ENCODE measurements at places on chromosomes 7 and 10.

DNA sequence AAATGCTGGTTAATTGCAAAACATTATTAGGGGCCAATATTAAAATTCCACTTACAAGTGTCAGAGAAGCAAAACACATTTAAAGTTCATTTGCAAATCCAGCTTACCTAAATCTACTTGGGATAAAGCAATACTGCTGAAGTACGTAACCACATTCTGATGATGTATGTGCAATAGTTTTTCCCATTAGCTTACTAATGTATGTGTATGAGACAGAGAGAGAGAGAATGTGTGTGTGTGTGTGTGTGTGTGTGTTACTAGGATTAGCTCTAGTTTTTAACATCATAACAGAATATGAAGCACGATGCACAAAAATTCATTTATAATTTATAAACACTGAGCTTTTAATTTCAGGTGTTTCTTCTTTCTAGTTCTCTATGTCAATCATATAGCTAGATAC, 1074.2 kb upstream of the C7orf33 start:
- DNase-seq: no peak

DNA sequence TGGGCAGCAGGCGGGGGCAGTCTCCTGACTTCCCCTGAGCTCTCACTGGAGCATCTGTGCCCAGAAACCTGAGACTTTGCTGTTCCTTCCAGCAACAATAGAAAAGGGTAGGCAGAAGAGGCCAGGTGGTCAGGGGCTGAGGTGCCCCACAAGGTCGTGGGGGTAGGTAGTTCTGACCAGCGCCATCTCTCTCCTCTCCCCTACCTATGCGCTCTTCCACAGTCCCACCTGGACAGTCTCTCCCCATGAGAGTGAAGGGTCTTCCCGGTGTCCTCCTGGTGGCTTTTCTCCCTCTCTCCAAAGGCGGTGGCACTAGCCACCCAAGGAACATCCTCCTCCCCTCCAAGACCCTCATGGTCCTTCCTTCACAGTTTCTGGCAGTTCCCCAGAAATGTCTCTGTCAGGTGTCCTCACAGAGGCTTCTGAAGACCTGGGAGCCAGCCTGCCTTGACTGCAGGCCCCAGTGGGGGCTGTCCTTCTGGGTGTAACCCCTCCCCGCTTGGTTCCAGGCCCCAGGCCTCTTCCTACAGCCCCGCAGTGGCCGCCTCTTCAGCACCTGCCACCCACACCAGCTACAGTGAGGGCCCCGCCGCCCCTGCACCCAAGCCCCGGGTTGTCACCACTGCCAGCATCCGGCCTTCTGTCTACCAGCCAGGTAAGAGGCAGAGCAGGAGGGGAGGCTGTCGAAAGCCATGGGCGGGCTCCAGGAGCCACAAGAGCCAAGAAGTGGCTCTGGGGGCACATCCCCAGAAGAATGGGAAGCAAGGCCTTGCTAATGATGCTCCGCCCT, 41.3 kb downstream of the LDB3 start:
- DNase-seq: no peak

DNA sequence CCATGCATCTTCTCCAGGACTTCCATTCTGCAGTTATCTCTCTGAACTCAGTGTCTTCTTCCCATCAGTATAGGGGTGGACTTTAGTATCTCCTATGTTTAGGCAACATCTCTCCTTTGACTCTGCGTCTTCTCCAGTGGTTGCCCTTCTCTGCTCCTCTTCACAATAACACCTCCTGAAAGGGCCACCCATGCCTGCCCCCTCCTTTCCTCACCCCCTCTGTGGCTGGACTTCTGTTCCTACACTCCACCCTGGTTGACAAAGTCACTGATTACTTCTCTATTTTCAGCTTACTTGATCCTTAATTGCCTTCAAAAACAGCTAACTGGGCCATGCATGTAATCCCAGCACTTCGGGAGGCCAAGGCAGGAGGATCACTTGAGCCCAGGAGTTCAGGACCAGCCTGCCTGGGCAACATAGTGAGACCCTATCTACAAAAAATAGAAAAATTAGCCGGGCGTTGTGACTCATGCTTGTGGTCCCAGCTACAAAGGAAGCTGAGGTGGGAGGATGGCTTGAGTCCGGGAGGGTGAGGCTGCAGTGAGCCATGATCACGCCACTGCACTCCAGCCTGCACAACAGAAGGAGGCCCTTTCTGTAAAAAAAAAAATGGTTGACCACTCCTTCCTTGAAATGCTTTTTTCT, 13.7 kb downstream of the SRGN start:
- no peak for DNase-seq

- DNase-seq: no peak
Observed at GRCh38 chr10:103547391-103547946, 54.0 kb downstream of the NEURL1 start.

DNA sequence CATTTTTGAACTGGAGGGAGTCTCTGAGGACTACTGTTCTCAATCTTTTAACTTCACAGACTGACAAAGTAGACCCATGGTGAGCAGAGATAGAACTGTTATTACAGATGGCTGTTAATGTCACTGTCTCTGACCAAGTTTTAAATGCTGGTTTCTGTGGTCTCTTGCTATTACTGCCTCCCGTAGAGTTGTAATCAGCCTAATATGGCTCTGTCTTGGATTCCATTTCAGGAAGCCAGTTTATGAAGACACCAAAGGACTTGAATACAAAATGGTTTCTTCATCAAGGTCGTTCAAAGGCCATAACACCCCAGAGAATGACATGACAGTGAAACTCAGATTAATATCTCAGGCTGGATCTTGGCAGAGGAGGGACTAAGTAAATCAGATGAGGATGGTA, 3.9 kb downstream of the SFRP4 start:
- DNase-seq: no peak

GRCh38 chr10:44386546-44387052, 1.7 kb upstream of the CXCL12 start:
- DNase-seq: peak; percentile 47

DNA sequence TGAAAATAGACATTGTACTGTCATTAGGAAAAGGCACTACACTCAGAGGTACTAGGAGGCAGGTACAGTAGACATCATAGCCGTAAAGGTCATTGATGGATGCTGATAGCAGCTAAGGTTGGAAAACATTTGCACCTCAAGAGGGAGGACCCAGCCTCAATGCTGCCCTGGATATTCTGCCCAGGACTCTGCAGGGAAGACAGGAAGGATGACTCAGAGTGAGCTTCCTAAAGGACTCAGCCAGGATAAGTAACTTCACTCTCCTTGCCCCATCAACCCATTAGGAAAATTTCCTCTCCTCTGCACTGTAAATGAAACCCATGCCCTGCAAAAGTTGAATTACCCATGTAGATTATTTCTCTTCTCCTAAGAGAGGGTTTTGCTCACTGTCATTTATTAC, 617.9 kb upstream of the MKI67 start:
- DNase-seq: no peak

DNA sequence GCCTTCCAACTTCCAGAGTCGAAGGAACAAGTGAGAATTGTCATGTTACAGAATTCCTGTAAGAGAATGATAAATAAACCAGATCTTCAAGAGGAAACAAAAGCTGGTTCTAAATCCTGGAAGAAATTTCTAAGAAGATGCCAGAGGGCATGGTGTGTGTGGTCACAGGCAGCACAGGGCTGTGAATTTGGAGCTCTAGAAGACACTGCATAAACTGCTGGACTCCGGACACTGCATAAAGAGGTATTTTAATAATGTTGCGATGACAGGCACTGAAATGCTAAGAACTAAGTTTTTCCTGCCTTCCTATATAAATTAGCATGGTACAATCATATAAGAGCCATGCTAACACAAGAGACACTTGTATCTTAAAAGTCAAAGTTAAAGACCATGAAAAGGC, 86.0 kb downstream of the LARP4B start:
- no peak for DNase-seq

DNA sequence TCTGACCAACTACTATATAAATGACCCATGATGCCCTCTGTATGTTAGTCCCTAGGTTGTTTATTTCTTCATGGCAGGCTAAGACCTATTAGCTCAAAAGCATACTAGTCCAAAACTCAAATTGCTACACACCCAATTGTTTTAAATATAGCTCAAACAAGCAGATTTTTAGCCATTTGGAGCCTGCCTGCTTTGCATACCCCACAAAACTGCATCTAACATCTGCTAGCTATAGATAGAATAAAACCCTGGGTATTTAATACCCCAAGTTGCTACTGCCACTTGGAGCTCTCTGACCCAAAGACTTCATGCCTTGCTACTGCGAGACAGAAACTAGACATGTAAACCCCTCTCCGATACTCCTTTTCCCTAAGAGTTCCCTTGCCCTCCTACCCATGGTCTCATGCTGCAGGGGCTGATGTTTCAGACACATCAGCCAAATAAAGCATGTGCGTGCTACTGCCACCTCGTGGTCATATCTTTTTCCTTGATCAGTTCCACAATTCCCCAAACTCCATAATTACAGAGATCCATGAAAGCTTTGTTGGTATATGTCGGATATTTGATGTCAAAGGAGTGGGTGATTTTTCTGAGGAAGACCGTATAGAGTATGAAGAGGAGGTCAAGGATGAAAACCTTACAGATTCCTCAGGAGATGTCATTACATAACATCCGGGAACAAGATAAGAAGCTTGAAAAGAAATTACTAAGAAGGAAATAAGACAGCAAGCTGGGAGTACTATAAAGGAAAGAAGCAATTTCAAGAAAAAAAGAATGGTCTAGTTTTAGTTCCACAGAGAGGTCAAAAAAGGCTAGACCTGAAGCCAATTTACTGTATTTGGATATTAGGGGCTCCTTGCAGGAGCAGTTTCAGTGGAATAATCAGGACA, 386.6 kb downstream of the SH2D4B start:
- DNase-seq: peak; percentile 30

DNA sequence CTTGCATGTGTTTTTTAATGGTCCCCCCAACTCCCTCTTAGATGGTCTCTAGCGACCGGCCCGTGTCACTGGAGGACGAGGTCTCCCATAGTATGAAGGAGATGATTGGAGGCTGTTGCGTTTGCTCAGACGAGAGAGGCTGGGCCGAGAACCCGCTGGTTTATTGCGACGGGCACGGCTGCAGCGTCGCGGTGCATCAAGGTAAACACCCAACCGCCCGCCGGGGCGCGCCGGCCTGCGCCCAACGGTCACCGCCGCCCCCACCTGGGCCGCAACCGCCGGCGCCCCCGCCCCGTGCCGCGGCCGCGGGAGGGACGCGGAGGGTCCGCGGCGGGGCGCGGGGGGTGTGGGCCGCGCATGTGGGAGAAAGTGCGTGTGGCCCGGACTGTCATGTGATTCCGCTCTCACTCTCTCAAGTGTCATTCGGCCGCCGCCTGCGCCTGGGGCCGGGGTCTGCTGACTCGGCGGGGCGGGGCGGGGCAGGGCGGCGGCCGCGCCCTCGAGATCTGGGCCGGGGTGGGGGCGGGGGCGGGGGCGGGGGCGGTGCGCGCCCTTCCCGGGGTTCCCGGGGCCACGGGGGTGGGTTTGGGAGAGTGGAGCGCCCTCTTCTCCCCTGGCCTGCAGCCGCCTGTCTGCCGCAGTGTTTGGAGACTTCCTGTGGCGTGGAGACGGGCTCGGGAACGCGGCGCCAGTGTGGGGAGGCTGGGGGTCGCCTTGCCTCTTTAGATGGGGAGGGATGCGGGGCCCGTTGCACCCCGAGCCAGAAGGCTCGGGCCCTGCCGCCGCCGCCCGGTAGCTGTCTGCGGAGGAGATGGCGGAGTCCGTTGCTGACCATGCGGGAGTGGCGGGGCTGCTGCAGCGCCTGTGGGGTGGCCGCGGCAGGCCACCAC, 817 bp downstream of the MLLT10 start:
- DNase-seq: peak; percentile 69

DNA sequence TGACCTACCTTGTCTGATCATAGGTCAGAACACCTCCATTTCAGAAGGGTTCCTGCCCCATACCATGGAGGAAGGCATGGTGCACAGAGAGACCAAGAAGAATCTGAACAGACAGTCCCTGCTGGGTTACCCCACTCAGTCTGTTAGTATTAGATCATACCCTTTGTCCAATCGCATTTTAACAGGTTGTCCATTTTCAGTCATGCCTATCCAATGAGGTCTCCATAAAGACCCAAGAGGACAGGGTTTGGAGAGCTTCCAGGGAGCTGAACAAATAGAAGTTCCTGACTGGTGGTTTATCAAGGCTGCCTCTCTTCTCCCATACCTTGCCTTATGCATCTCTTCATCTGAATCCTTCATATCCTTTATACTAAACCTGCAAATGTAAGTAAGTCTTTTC, 21.2 kb upstream of the SLC16A12 start:
- no peak for DNase-seq

DNA sequence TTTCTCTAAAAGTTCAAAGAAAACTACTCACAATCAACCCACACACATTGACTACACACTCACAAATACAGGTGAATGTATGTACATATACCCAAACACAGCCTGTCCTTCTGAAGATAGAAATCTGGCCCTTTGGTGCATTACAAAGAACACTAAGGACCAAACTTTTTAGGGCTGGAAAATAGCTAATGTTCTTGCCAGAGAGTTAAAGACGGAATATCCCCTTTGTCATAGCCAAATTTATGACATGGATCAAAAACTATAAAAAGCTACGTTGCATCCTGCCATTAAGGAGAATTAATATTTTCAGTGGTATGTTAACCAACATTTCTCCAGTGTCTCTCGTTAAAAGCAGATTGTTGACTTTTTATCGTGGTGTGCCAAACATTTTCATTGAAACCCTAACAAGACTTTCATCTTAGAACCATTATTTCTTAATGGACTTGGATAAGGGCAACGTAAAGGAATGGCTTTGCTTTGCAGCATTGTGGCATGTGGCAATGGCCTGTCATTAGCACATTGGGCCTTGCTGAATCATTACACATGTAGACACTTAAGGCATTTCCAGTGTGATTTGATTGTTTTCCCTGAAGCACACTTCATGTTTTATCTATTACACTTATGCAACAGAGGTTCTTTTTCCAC, 150.9 kb upstream of the MEOX2 start:
- DNase-seq: no peak

DNA sequence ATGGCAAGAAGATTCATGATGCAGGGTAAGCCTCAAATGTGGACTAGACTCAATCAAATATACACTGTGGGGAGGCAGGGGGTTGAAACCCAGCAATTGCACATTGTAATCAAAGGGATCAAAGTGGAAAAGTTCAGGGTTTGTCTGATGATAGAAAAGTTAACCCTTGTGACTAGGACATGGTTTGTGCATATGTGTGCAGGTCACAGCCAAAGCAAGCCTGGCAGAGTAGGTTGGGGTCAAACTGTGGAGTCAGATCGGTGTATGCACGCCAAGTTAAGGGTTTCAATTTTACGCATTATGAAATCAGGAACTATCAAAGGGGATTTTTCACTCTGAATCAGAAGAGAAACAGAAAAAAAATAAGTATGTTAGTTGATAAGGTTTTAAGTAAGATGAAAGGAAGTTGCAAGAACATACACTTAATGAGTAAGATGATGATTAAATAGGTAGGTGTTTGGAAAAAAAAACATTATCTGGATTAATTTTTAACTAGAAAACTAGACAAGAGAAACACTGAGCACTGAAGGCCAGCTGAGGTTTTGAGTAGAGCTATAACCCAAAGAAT, 188.3 kb downstream of the DGKB start:
- no peak for DNase-seq

DNA sequence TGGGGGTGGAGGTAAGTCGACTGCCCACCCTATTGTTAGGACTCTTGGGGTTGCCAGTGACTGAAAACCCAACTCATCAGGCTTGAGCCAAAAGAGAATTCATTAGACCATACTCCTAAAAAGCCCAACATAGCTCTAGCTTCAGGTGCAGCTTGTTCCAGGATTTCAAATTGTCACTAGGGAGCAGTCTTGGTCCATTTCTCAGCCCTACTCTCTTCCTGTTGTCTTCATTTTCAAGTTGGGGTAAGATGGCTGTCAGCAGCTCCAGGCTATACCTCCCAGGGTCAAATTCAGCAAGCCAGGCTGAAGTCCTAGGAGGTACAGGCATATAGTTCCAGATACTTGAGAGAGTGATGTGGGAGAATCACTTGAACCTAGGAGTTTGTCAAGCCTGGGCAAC, 14.9 kb upstream of the COL13A1 start:
- DNase-seq: no peak

GRCh38 chr7:124480036-124480820, 285.4 kb downstream of the GPR37 start:
- DNase-seq: no peak
